ENCODE measurements at places on chromosomes 13 and 19.
A peak's percentile ranks its signal among the peaks of the same experiment; 100 is the strongest.

DNA sequence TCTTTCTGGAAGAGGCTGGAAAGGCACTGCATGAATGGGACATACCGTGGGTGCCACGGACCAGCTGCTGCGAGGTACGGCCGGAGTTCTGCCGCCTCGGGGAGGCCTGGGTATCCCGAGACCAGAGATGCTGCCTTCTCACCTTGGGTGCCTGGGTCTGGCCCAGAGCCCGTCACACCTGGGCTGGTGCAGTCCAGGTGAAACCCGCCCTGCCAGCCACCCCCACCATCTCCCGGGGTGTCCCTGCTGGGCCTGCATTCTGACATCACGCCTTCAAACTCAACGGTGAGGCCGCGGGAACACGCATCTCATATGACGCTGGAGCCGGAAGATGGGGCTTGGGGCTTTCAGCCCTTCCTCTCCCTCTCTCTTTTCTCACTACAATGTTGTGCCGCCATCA lies 98.0 kb downstream of the GADD45B start:
- DNase-seq: no peak

GRCh38 chr13:83024232-83024631 lies 858.0 kb downstream of the SLITRK1 start:
- DNase-seq: no peak

- DNase-seq: peak; percentile 52
These were observed 1.1 kb downstream of the RPL36 start for GRCh38 chr19:5690955-5691821.

GRCh38 chr19:4543842-4544647 lies 4.2 kb upstream of the LRG1 start:
- no peak for DNase-seq

DNA sequence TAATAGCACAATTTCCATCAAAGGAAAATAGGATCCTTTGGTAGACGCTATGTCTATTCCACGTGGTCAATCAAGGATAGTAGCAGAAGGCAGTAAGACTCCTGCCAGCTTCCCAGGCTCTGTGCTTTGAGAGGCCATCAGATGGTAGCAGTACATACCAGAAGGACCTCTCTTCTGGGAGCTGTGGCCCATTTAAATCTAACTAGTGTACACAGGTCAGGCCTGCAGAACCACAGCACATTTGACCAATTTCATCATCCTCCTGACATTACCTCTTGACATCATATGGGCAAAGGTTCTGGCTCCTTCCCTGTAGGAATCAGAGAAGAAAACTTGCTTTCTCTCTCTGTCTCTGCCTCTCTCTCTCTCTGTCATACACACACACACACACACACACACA lies 229.6 kb upstream of the HTR2A start:
- DNase-seq: no peak

- DNase-seq: peak; percentile 27
These were observed 34.9 kb downstream of the DOCK9 start for GRCh38 chr13:98942997-98943396.

GRCh38 chr13:111396457-111396856 lies 76.0 kb downstream of the TEX29 start:
- DNase-seq: no peak

DNA sequence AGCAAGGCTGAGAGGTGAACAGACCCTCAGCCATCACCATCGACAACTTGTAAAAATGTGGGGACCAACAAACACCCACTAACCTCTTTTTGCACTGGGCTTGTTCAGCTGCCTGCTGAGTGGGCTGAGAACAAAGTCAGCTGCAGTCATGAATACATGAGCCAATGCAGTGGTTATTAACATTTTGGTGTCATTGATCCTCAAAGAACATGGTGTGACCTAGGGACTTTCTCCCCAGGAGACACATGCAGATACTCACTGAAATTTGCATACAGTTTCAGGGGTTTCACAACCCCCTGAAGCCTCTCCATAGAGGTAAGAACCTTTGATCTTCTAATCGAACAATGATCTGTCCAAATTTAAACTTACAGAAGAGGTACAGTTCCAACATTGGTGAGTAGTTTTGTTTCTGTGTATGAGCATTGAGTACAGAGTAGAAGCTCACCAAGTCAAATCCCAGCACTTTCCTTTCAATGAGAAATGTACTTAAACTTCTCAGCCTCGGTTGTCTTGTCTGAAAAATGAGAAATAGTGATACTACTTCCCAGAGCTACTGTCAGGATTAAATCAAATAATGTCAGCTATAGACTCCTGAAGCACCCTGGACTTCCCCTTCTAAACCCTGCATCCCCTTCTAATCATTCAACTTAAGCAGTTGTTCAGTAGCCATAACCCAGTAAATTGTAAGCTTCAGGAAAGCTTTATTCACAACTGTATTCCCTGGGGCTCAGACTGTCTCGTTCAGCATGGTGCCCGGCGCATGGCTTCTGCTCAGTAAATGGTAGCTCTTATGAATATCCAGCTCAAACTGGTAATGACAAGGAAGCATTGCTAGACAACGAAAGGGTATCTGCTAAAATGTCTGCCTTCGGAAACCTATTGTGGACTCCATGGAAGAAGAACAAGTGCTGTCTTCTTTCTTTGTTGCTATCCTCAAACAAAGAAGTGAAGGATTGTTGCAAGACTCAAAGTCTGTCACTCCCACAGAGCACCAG lies 148.7 kb downstream of the FOXO1 start:
- no peak for DNase-seq

- DNase-seq: no peak
These were observed 2.1 kb downstream of the ANKRD27 start for GRCh38 chr19:32672841-32673240.

DNA sequence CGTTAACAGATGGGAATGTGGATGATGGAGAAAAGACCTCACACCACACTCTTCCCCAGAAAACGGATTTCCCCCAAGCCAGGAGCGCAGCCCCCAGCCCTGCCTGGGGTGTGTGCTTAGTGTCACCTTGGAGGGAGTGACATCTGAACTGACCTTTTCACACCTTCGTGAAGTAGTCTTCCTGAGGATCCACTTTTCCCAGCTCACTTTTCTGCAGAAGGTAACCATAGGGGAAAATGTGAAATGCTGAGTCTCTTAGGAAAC lies 26.2 kb downstream of the SIAH3 start:
- DNase-seq: no peak

- DNase-seq: no peak
These were observed 11.6 kb downstream of the CLEC4G start for GRCh38 chr19:7720351-7720750.

DNA sequence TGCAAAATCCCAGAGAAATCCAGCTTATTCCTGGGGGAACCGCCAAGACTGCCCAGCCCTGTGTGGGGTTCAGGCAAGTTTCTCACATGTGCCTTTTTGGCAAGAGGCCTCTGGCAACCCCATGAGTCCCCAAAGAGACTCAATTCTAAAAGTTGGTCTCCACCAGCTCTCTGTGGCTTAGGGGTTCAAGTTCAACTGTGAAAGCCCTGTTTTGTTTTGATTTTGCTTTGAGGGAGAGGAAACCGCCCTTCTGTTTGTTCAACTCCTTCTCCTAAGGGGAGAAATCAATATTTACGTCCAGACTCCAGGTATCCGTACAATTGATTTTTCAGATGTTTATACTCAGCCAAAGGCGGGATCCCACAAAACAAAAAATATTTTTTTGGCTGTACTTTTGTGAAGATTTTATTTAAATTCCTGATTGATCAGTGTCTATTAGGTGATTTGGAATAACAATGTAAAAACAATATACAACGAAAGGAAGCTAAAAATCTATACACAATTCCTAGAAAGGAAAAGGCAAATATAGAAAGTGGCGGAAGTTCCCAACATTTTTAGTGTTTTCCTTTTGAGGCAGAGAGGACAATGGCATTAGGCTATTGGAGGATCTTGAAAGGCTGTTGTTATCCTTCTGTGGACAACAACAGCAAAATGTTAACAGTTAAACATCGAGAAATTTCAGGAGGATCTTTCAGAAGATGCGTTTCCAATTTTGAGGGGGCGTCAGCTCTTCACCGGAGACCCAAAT lies 583 bp upstream of the LDLR start:
- DNase-seq: no peak

DNA sequence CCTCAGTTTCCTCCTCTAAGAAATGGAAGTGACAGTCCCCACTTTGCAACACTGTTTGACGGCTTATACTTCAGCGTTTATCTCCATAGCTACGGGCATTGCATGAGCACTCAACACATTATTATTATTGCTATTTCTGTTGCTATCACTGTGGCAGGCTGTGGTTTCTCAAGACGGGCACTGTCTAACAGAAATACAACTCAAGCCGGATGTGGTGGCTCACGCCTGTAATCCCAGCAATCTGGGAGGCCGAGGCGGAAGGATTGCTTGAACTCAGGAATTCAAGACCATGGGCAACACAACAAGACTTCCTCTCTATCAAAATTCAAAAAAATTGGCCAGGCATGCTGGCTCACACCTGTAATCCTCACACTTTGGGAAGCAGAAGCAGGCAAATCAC lies 4.9 kb upstream of the ZSWIM4 start:
- DNase-seq: no peak

- no peak for DNase-seq
These were observed 6.9 kb downstream of the MYPOP start for GRCh38 chr19:45895519-45895972.

GRCh38 chr19:48393559-48394330 lies at the start of gene GRIN2D:
Gene GRIN2D (plus strand): TSS chr19:48393668. CDS start chr19:48398393, 4,725 bp downstream.
- DNase-seq: peak; percentile 48

DNA sequence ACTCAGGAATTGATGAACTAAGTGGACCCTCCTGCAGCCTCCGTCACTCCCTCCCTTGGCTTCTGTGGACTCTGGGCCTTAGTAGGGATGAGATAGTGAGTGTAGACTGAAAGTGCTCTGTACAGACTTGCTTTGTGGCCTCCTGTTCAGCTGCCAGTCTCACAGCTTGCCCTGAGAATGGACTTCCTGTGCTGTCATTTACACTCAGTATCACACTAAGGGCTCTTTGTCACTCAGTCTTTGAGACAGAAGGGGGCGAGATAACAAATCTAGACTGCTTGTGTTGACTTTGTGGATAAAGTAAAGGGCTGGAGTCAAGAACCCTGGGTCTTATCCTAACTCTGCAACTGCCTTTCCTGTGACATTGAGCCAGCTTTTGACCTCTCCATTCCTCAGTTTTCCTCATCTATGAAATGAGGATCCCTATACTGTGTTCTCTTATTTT lies 21.0 kb upstream of the SPRY2 start:
- no peak for DNase-seq

- DNase-seq: no peak
These were observed 6.0 kb upstream of the CATSPERG start for GRCh38 chr19:38329651-38330050.

DNA sequence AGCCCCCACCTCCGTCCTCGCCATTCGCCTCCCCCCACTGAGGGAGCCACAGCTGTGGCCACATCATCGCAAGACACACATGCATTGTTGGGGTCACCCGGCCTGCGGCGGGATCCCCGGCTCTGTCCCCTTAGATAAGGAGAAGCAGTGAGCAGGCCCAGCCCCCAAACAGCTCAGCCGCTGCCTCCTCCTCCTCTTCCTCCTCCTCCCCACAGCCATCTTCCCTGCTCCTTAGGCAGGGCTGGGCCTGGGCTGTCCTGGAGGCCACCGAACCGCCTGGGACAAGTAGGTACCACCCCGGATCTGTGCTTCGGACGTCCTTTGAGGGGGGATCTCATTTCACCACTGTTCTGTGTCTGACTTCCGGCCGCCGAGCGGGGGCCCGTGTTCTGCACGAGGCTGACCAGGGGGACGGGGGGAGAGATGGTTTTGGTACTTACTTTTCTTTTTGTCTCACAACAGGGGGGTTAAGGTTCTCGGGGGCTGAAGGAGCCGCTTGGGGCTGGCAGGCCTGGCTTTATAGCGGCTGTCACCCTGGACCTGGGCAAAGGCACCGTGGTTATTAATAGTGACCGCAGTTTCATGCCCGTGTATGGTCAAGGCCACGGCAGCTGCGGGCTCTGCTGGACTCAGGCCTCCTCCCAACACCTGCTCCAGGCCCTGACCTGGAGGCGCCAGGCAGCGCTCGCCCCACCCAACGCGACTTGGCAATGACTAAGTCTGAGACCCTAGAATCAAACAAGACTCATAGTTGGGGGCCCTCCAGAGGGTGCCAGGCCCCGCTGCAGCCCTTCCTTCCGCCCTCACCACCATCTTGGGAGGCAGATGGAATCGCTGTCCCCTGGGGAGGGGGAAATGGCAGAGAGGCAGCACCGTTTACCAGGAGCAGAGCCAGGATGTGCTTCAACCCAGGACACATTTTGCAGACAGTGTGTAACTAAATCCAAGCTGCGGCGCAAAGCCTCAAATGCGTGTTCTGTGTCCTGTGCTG lies 18.3 kb downstream of the NMRK2 start:
- DNase-seq: no peak

DNA sequence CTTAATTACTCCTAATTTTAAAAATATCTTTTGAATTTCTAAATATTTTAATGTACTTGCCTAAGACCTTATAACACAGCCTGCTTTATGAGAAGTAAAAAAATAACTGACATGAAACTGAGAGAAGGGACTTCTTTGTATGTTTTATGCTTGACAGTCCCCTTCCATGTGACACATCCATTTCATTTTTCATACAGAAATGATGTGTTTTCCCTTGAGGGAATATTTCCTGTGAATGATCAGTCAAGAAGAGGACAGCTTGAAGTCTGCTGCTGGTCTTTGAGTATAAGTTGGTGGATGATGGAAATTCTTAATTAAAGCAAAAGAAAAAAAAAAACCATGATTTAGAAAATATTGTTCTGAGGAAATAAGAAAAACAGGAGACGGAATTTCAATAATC lies 230.4 kb upstream of the KLHL1 start:
- DNase-seq: no peak

DNA sequence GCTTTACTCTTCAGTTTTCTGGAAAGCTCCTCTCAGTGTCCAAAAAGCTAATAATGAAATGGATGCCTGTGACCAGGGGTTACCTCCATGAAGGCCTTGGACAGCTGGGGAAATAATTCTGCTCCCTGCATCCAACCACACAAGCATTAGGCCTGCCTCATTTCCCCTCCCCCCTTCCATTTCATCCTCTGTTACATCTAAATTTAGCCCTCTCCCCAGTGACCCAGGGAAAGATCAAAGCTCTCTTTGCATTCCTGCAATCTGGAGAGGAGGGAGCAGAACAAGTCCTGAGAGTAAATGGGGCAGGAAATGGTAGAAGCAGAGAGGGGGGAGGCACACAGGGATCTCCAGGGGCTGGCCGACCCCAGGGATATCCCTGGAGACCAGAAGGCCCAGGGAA lies 452.7 kb downstream of the TSHZ3 start:
- no peak for DNase-seq

DNA sequence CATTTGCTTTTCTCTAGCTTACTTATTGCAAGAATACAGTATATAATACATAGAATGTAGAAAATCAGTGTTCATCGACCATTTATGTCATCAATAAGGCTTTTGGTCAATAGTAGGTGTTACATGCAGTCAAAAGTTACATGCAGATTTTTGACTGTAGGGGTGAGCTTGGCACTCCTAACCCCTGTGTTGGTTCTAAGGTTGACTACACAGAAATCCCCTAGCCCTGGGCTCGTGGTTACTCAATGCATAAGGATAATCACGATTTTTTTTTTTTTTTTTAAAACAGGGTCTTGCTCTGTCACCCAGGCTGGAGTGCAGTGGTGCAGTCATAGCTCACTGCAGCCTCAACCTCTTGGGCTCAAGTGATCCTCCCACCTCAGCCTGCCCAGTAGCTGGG lies 4.0 kb upstream of the NWD1 start:
- DNase-seq: no peak
